ENCODE measurements at places on chromosomes 11 and 22.

GRCh38 chr11:72336163-72336562 is 92.2 kb upstream of the PHOX2A start:
- DNase-seq: no peak

GRCh38 chr11:58055806-58056401 is 25.2 kb downstream of the OR6Q1 start:
- no peak for DNase-seq

DNA sequence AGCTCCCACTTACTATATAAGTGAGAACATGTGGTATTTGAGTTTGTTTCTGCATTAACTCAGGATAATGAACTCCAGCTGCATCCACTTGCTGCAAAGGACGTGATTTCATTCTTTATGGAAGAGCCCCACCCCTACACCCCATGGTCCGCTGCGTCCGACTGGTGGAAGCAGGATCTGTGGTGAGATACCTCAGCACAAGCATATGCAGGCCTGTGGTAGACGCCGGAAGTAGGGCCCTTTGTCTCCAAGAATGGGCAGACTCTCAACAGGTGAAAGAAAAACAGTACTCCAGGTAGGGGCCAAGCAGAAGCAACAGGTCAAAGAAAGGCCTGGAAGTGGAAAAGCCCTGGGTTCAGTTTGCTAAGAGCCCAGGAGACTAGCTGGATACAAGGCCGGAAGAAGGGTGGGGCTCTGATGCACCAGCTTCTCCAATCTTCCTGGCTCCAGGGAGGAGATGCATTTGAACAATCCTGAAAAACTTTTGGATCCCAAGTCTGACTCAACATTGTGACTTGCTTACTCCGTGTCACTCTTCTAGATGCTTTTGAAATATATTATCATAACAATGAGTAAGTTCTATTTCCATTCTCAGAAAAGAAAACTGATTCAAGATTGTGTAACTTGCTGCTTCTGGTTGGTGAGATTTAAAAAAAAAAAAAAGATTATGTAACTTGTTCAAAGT is 30.4 kb downstream of the NEAT1 start:
- DNase-seq: no peak

DNA sequence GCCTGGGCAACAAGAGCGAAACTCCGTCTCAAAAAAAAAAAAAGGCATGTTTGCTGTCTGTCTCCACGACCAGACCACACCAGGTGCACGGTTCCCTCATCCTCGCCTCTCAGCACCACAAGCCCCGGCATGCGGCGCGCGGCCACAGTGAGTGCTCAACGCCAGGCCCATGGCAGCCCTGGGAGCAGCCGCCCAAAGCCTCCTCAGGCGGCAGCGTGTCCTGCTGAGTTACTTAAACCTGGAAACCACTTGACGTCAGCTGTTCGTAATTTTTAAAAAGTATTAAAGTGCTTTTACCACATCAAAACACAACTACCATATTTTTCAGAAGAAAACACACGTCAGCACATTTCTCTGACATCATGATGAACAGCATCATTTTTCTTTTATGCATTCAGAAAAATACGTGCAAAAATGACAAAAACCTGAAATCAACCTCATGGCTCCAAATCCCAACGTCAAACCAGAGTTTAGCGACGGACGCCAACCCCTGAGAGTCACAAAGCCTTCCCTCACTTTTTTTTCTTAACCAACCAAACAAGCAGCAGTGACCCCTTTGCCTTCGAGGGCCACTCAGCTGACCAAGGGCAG is 2.1 kb downstream of the DEAF1 start:
- DNase-seq: no peak
